ENCODE measurements at places on chromosomes 13 and 19. TPM values are rescaled to one million over a fixed set of nuclear protein-coding genes. Genes with fewer than 3 reads are reported as not detected.

- H3K36me3 ChIP-seq: peaks cover 53% of the 10 kb centered on the region
- no peaks in the 10 kb centered on the region for H3K4me1 ChIP-seq
- H3K4me3 ChIP-seq: no peak overlapping the region
- no peaks in the 10 kb centered on the region for H3K27me3 ChIP-seq
- no peak for DNase-seq
Observed at GRCh38 chr13:32616883-32617511, 30.7 kb downstream of the PDS5B start.

DNA sequence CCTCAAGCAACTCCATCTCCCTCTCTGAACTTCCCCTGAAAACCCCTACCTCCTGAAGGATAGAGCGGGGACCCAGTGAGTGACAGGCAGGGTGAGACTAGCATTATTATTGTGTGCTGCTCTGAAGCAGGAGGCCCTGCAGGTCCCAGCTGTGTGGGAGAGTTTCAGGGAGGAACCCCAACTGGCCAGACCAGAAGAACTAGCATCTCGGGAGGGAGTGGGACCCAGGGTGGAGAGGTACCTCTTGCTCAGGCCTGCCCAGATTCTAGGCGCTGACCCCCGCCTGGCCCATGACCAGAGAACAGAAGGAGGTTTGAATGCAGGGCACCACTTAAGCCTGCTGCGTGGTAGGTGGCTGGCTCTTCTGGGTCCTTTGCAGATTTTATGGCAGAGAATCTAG, 5.7 kb upstream of the LYPD3 start:
- H3K27ac ChIP-seq: no peak overlapping the region
- H3K4me1 ChIP-seq: peaks cover 26% of the 10 kb centered on the region
- H3K4me3 ChIP-seq: no peak overlapping the region
- H3K27me3 ChIP-seq: peaks cover 2% of the 10 kb centered on the region
- DNase-seq: no peak

DNA sequence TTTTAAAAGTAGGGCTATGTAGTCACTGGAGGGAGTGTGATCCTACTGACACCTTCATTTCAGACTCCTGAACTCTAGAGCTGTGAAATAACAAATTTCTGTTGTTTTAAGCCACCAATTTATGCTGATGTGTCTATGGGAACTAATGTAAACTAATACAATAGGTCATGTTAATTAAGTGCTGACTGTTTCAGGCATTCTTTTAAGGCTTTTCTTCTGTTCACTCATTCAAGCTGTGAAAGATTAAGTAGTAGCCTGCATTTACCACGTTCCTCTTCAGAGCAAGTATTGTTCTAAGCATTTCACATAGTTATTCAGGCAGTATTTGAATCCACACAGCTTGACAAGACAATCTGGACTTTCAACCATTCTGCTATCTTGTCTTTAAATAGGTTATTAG, 1135.0 kb downstream of the SLITRK1 start:
- no peak for DNase-seq
- no peak overlapping the region for H3K27ac ChIP-seq
- H3K27me3 ChIP-seq: no peaks in the 10 kb centered on the region
- no peaks in the 10 kb centered on the region for H3K36me3 ChIP-seq
- peaks cover 20% of the 10 kb centered on the region for H3K4me1 ChIP-seq

GRCh38 chr13:65660731-65661130, 1569.4 kb downstream of the PCDH9 start:
- H3K27ac ChIP-seq: no peak overlapping the region
- H3K36me3 ChIP-seq: peaks cover 4% of the 10 kb centered on the region
- no peaks in the 10 kb centered on the region for H3K4me1 ChIP-seq
- no peak overlapping the region for H3K4me3 ChIP-seq
- no peak for DNase-seq

DNA sequence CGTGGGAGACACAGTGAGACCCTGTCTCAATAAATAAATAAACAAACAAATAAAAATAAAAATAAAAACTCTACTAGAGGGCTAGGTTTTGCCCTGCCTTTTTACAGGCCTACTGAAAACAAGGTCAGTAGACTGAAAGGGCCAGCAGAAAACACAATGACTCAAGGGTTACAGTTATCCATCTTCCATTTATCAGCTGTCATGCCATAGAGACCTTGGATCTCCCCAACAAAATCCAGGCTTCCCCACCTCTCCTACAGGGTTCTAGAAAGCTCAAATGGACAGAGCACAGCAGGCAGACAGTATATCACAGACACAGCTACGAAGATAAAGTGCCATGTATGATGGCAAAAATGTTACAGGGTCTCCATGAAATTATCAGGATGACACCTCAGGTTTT, 54.4 kb downstream of the FOXO1 start:
- peaks cover 32% of the 10 kb centered on the region for H3K4me1 ChIP-seq
- no peak overlapping the region for H3K4me3 ChIP-seq
- no peak overlapping the region for H3K27ac ChIP-seq
- DNase-seq: no peak
- no peaks in the 10 kb centered on the region for H3K36me3 ChIP-seq
- H3K27me3 ChIP-seq: no peaks in the 10 kb centered on the region

The ADAMTSL5 gene
- total RNA-seq: not detected

DNA sequence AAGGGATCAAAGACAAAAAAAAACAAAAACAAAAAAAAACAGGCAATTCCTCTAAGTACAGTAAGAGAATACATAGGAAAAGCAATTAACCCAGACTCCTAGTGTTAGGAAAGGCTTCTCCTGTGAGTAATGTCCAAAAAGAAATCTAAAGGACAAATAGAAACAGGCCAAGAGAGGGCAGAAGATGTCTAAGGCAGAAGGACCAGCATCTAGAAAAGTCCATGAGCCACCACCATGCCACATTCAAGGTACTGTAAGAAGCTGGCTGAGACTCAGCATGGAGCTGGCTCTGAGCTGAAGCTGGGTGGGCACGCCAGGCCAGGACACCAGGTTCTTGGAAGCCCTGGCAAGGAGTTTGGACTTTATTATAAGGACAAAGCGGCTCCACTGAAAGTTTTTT, 118.1 kb upstream of the FRY start:
- H3K4me3 ChIP-seq: no peak overlapping the region
- H3K27me3 ChIP-seq: peaks cover 6% of the 10 kb centered on the region
- no peaks in the 10 kb centered on the region for H3K4me1 ChIP-seq
- no peak overlapping the region for H3K27ac ChIP-seq
- DNase-seq: no peak

- DNase-seq: no peak
- H3K27me3 ChIP-seq: no peaks in the 10 kb centered on the region
- H3K4me3 ChIP-seq: no peak overlapping the region
- H3K27ac ChIP-seq: no peak overlapping the region
- no peaks in the 10 kb centered on the region for H3K36me3 ChIP-seq
- H3K4me1 ChIP-seq: no peaks in the 10 kb centered on the region
Observed at GRCh38 chr13:51041126-51041525, 69.9 kb downstream of the C13orf42 start.
